Stimulated activated CD4-positive, alpha-beta T cell treated with anti-CD3 and anti-CD28 coated beads, Interleukin-15, amount 100 ng/mL, for 1 hour (primary cell): ENCODE measurements at places on chromosomes 11 and 22.

- DNase-seq = no peak
These were observed 265.7 kb downstream of the BRD1 start for GRCh38 chr22:49561976-49562375.

DNA sequence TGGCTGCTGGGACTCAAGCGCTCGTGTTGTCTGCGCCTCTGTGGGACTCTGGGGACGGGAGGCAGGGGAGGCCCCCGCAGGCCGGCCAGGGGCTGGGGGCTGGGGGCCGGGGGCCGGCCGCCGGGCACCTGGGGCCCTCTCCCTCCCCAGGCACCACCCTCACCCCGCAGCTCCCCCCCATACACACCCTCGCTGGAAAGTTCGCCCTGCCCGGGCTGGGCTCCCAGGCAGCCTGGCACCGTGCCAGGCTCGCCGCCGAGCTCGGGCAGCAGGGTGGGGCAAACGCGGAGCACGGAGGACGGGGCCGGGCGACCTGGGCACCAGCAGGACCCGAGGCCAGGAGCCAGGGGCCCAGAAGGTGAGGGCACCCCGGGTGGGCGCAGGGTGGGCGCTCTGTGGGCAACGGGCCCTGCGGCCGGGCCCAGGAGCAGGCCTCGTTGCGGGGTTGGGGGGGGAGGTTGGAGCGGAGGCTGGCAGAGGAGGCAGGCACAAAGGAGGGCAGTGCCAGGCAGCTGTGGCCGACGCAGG lies 76.7 kb upstream of the WNT7B start:
- DNase-seq = no peak

GRCh38 chr11:69524991-69525411 lies 43.5 kb downstream of the LINC01488 start:
- no peak for DNase-seq

DNA sequence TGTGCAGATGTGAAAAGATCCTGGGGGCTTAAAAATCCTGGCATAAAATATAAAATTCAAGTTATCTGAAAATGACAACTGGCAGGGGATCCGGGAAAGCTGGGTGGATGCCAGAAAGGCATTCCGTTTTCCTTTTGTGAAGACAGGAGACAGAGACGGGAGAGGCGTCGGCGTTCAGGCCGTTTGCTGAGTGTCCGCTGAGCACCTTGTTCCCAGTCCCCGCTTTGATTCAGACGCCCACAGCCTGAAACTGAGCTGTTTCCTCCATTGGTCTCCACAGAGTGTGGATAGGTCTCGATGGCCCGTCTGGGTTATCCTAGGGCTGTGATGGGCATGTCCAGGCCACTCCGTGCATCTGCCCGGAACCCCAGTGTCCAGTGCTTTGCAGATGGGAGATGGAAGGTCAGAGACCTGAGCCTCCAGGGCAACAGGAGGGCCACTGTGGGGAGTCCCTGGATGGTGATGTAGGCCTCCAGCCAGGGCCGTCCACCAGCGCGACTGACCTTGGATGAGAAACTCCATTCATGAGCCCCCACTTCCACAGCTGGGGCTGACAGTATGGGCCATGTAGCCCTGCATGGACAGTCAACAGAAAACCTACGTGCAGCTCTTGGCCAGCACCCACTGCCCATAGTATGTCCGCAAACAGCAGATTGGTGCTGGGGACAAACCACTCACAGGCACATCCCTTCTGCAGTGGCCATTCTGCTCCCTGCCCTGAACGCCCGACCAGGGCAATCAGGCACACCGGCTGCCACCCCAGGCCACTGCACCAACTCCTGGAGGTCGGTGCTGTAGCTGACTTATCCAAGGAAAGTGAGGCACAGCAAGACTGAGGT lies 11.6 kb downstream of the MRGPRF start:
- DNase-seq = no peak

GRCh38 chr11:88511006-88511405 lies 173.5 kb upstream of the CTSC start:
- DNase-seq = no peak

GRCh38 chr11:61290905-61291690 lies 4.0 kb downstream of the VWCE start:
- no peak for DNase-seq

DNA sequence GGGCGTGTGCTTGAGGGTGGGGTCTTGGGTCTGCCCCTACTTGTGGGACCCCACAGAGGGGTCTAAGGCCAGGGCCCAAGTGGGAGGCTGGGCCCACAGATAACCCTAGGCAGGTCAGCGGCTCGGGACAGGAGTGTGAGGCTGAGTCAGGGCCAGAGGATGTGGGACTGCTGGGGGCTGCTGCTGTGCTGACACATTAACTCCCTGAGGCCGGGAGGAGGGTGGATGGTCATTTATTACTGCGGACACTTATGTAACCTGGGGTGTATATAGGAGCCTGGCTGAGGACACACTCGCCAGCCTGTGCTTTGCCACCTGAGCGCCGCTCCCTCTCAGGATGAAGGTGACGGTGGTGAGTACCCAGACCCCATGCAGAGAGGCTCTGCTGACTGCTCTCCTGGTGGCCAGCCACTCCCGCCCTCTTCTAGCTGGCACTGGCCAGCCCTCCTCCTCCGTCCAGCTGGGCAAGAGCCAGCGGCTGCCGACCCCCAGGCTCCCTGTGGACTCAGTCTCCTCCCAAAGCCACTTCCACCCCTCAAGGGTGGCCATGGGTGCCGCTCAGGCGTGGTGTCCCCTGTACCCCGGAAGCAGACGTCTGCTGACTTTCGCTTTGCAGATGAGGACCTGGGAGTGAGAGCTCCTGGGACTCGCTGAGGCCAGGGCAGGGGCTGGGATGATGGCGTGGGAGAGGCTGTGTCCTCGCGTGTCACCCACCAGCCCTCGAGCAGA lies at the start of gene MIOX:
Gene MIOX, plus strand, starts transcription at position 299 of the 729 bp plus-strand sequence. Its CDS starts 39 bp downstream, at position 338.
- DNase-seq = no peak

DNA sequence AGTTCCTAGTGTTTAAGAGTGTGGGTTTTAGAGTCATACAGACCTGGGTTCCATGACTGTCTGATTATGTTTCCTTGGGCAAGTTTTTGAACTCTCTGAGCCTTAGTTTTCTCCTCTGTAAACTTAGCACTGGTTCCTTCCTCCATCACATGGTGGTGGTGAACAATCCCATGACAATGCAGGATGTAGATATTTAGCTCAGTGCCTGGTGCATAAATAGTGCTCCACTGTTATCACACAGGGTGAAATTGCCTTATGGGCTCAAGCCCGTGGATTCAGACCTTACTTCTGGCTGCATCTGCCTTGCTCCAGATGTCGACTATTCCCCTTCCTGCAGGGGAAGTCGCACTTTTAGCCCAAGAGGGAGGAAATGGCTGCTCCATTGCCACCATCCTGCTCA lies 62.7 kb downstream of the LDLRAD3 start:
- no peak for DNase-seq

DNA sequence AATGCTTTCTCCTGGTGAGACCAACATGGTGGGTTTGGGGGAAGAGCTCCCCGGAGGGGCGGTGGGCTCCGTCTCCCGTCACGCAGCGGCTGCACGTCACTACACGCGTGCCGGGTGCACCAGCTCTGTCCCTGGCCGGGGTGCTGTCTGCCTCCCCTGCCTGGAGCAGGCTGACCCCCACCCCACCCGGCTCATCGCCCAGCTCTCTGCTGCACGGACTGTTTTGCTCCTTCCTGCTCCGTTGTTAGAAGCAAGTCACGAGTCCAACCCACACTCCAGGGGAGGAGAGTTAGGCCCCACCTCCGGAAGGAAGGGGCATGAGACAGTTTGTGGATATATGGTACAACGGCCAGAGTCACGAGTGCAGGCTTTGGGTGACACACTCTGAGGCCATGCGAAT lies 364.9 kb downstream of the BRD1 start:
- DNase-seq = no peak

DNA sequence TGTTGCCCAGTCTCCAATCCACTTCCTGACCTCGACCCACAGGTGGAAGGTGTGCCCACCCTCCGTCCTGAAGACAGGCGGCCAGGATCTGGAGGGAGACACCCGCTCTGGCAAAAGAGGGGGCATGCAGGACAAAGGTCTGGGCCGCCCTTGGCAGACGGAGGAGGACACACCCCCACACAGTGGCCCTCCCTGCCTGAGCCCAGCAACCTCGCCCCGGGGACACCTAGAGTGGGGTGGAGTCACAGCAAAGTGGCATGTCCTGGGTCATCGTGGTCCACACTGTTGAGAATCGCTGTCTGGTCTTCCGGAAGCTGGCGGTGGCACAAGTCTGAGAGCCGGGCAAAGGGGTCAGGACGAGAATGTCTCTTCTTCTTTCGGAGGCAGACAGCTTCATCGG lies 47.9 kb downstream of the IGSF9B start:
- DNase-seq = no peak

- no peak for DNase-seq
These were observed 151.4 kb downstream of the BLID start for GRCh38 chr11:121964591-121964990.

- no peak for DNase-seq
These were observed 19.6 kb downstream of the RNF121 start for GRCh38 chr11:71948314-71949027.

DNA sequence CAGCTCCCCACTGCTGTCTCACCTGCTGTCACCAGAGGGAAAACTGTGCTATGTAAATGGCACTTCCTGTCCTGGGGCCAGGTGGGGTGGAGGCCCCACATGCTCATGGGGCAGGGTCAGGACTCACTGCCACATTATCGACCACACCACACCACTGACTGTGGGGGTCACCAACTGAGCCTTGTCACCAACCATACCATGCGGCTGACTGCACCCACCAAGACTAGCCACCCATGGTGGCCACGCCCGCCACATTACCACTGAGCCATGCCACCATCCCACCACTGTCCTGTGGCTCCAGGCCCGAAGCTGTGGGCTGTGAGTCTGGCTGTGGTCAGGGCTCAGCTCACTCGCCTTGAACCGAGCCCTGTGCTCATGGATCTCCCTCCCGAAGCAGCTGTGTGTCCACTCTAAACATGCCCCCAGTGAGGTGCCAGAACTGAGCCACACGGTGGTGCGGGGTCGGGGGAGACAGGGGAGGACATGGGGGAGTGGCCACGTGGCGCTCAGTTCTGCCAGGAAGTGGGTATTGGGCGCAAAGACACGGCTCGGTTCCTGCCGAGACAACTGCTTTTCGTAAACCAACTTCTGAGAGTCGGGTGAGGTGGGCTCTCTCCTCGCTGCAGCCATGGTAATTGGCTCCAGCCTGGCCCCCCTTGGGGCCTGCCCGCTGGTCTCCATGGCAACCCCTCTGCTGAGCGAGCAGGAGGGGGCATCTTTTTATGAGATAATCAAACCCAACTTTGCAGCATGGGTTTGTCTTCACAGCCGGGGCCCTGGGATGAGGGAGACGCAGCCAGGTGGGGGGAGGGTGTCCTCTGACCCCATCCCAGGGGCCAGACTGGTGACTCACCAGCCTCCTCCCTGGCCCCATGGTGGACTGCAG lies 23.2 kb downstream of the RTN4R start:
- no peak for DNase-seq

DNA sequence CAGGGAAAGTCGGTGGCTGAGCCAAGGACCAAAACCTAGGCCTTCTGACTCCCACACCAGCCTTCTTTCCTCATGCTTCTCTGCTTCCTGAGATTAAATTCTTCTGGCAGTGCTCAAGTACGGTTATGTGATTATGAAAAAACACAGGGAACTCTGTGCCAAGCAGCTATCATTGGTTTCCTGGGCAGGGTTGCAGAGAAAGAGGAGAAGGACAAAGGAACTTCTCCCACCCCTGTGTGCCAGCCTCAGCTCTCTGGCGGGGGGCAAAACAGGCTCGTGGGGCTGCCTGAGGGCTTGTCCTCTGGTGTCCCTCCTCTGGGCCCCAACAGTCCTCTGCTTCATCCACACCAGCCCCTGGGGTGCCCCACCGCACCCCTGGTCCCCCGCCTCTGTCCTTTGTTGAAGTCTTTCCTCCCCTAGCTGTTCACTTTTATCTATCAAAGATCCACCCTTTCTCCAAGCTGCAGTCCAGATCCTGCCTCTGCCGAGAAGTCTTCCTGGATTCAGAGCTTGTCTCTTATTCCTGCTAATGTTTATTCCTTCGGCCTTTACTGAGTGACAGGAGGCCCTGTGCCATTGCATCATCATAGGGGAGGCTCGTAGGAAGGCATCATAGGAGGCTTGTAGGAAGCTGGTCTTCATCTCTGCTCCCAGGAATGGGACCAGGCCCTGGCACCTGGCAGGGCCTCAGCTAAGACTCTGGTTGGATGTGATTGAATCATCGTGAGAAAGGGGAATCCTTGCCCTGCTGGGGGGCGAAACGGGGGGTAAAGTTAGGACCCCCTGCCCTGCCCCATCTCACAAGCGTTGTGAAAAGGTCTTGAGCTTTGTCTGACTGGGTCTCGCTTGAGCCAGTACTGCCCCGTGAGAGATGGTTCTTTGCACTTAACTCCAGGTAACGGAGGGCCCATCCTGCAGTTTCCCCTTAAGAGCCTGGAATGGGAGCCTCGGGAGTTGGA lies 11.5 kb upstream of the FTH1 start:
- DNase-seq = no peak

DNA sequence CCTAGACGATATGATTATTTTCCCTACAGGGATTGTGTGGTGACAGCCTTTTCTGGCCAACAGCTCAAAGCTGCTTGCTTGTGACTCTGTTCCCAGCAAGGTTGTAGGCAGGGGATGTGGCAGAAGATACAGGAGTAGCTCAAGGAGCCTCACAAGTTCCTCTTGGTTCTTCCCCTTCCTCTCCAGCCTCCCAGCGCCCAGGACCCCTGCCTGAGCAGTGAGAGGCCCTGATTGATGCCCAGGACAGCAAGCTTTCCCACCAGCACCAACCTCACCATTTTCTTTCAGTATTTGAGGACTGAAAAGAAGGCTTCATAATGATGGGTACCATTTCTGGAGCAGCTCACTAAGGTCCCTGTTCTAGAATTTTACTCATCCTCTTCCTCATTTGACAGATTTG lies 248.0 kb downstream of the TENM4 start:
- DNase-seq = no peak

DNA sequence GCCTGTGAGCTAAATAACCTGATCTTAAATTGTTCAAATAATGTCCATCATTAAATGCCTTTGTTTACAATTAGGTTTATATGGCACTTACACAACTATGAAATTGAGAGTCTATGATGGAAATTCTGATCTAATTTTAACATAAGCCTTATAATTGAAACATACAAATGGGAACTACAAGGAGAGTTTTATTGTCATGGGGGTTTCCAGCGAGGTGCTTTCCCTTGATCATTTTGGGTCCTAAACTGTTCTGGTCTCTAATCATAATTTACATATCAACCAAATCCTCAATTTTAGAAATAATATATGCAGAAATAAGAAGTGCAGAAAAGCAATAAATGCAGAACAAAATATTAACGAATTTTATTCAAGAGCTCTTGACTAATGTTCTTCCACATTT lies 44.9 kb downstream of the RRAS2 start:
- no peak for DNase-seq

DNA sequence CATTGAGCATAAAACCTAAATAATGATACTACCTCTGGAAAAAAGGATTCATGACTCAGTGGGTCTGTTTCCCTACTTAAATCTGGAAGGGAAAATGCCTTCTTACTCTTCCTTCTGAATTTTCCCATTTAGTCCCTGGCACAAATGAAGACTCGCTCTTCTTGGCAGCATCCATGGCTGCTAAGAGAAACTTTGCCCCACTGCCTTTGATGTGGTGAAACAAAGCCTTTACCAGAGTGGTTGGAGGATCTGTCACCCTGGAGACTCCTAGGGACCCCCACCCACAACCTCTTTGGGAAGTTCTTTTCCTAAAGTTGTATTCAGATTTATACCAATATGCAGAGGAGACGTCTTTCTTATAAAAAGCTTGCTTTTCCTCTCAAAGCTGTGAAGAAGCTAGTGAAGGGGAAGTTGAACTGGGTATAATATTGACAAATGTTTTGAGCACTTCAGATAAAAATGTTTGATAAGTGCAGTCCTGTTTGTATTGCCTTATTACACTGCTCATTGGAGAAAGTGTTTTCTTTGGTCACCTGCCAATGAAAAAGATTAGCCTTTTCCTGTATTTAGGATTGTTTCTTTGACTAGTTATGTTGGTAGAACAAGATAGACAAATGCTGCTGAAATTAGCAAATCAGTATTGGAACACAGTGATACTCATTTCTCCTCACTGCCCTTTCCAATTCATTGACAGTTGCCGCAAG lies 77.3 kb downstream of the ARFGAP2 start:
- no peak for DNase-seq
